Pancreas (tissue), 10 donors: ENCODE measurements at places on chromosomes 16 and 17.

GRCh38 chr17:8189711-8190477 is at the start of gene BORCS6:
BORCS6 (minus strand) TSS chr17:8190180; CDS start chr17:8190140, 40 bp downstream.
- peak; percentile 97 for DNase-seq

GRCh38 chr16:27311897-27312303 is 1.9 kb upstream of the IL4R start:
- DNase-seq: no peak

DNA sequence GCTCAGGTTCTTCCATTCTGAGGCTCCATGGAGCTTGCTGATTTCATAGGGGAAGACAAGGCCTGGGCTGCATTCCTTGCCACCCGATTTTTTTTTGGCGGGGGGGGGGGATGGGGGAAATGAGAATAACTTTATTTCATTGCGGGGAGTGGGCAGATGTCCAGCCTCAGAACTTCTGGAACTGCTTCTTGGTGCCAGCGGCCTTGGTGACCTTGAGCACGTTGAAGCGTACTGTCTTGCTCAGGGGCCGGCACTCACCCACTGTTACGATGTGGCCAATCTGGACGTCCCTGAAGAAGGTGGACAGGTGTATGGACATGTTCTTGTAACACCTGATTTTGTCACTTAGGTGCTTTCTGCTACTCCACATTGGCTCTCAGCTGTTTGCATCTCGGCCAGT is 8.3 kb upstream of the CENPT start:
- no peak for DNase-seq

GRCh38 chr17:80219013-80219762 is 945 bp downstream of the SGSH start:
- peak; percentile 76 for DNase-seq

GRCh38 chr16:6574146-6574545 is 758.5 kb upstream of the RBFOX1 start:
- DNase-seq: no peak

GRCh38 chr16:19840524-19841110 is 44.0 kb downstream of the GPRC5B start:
- no peak for DNase-seq

DNA sequence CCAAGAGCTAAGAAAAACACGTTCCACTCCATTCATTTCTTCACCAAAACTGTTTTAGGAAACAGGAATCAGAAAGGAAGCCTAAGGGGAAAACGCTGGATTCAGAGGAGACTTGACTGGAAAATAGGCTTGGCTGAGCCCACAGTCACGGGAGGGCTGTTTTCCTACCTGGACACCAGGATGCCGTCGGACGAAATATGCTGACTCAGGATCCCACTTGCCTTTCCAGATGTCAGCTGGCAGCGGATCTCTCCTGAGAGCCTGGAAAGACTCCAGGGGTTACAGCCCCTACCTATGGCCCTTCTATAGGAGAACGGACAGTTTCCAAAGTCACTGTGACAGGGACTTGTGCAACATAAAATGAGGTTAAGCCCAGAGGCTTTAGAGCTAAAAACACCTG is 245.1 kb downstream of the C16orf95 start:
- DNase-seq: no peak

GRCh38 chr17:13995856-13996271 is 73.4 kb upstream of the COX10 start:
- DNase-seq: no peak

DNA sequence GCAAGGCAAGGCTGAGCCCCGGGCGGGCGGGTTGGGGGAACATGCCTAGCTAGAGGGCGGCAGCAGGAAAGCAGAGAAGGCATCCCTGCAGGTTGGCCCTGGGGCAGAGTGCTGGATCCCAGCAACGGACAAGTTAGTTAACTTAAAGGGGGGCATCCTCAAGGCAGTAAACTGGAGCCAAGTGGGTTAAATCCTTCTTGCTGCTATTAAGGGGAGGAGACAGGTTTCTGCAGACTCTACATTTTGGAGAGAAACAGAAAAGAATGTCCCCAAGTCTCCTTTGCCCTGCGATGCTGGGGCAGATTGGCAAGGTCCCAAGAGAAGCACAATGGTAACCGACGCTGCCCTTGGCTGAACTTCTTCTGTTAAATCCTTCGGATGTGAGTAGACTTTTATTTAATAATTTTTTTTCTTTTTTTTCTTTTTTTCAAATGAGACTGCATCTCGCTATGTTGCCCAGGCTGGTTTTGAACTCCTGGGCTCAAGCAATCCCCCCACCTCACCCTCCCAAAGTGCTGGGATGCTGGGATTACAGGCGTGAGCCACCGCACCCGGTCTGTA is 14.0 kb downstream of the ATP5PD start:
- peak; percentile 36 for DNase-seq

DNA sequence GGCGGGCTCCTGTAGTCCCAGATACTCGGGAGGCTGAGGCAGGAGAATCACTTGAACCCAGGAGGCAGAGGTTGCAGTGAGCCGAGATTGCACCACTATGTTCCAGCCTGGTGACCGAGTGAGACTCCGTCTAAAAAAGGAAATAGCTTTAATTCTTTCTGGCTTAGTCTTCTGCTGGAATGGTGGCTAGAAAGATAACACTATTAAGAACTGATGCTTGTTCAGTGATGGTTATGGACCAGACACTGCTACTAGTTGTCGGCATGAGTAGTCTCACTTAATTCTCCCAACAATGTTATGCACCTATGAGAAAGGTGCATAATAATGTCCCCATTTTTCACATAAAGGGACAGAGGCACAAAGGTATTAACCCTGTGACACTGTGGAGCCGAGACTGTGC is 188.7 kb downstream of the HS3ST3A1 start:
- DNase-seq: no peak

- no peak for DNase-seq
Measured at GRCh38 chr17:13967416-13967815, 101.9 kb upstream of the COX10 start.

DNA sequence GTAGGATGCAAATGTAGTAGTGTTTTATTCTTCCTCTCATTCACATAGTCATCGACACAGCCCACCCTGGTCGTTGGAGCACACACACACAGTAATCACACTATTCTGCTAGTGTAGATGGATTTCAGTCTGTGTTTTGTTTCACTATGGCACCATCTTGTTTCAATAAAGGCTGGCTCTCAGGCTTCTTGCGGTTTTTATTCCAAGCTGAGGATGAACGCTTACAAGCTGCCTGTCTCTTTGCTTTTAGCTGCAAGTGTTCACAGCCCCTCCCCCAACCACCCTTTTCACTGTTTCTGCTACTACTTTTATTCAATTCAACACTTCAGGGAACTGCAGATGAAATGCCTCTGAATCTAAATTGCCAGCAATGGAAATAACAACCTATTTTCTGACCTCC is 140.9 kb upstream of the PMFBP1 start:
- no peak for DNase-seq

GRCh38 chr17:55202896-55203295 is 61.9 kb upstream of the HLF start:
- DNase-seq: no peak

- DNase-seq: no peak
Measured at GRCh38 chr16:65196420-65197075, 74.7 kb upstream of the CDH11 start.

DNA sequence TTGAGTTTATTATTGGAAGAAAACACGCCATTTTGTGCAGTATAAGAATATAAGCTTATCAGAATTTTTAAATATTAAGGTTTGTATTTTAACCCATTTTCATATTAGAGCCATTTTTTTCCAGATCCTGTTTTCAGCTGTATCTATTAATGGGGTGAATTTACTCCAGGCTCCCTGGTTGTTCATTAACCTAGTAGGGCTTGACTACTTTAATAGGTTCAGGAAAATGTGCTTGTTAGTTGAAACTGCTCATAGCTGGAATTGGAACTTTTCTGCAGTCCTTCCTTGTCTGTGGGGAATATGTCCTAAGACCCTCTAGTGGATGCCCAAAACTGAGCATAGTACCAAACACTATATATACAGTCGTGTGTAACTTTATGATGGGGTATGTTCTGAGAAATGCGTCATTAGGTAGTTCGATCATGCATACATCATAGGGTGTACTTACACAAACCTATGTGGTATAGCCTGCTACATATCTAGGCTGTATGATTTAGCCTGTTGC is 28.0 kb downstream of the NFAT5 start:
- no peak for DNase-seq

DNA sequence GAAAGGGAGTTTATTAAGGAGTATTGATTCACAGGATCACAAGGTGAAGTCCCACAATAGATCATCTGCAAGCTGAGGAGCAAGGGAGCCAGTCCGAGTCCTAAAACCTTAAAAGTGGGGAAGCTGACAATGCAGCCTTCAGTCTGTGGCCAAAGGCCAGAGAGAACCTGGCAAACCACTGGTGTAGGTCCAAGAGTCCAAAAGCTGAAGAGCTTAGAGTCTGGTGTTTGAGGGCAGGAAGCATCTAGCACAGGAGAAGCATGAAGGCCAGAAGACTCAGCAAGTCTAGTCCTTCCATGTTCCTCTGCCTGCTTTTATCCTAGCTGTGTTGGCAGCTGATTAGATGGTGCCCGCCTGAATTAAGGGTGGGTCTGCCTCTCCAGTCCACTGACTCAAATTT is 193.0 kb downstream of the KIF2B start:
- DNase-seq: no peak

DNA sequence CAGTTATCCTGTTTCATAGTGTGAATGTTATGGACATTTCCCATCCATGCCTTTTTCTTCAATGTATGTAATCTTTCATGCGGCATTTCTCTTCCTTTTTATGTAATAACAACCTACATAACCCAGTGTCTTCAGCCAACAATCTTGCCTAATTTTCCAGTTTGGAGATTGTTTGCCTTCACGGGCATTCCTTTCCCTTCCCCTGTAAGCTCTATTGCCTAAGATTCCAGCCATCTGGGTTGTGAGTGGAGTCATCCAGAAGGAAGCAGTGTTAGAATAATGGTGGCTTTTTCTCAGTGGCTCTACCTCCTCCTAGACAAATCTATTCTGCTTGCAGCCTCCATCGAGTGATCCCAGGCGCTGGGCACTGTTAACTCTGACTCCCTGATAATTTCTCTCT is 22.3 kb downstream of the SYCE1L start:
- no peak for DNase-seq

GRCh38 chr17:42980766-42981397 is 517 bp downstream of the RUNDC1 start:
- peak; percentile 75 for DNase-seq

- DNase-seq: no peak
Measured at GRCh38 chr16:5582529-5582928, 484.9 kb upstream of the EEF2KMT start.

- no peak for DNase-seq
Measured at GRCh38 chr16:4117250-4117578, 972 bp upstream of the ADCY9 start.

DNA sequence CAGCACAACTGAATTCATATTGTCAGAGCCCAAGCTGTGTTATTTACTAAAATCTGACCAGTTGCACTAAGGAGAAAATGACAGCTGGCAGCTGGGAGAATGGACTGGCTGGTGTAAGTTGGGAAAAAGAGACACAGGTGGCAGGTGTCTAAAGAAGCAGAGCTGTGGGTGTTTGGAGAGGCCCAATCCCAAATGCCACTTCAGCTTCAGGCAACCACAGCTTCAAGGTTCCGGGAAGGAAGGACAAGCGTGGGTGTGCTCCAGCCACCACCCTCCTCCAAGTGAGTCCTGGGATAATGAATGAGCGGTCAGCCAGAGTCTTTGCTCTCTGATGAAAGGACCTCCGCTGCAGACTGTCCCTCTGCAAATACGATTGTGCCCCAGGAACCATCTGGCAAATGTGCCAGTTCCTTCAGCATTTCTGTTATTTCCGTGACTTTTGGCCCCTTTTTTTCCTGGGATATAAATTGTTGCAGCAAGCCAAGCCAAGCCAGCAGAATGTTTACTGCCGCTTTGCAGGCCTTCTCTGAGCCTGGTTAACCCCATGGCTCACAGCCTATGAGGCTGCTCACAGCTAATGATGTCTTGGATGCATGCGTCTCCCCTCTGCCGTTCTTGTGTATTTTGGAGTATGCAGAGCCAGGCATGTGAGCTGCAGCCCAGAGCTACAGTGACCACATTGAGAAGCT is 9.5 kb upstream of the RHBDL3 start:
- DNase-seq: peak; percentile 23

DNA sequence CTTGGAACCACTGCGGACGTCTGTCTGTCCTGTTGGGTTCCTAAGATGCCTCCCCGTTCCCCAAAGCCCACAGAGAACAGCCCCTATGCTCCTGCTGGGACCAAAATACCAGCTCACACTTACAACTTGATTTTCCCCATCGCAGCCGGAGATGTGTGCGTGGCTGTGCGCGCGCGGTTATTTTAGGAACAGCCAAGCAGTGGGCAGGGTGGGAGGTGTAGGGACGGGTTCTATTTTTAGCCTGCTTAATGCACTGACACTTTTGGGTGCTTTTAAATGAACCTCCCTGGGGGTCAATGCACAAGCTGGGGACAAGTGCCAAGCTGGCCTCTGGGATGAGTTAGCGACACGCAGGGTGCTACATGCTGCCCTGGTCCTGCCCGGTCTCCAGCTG is 74.1 kb downstream of the KLHDC4 start:
- DNase-seq: no peak

DNA sequence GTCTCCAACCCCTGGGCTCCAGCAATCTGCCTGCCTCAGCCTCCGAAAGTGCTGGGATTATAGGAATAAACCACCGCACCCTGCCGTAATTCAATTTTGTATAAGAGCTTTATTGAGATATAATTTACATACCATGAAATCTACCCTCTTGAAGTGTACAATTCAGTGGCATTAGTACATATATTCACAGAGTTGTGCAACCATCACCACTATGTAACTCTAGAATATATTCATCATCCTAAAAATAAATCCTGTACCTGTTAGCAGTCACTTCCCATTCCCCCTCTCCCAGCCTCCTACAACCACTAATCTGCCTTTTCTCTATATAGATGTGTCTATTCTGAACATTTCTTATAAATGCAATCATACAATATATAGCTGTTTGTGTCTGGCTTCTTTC is 26.1 kb downstream of the TOM1L2 start:
- DNase-seq: no peak

DNA sequence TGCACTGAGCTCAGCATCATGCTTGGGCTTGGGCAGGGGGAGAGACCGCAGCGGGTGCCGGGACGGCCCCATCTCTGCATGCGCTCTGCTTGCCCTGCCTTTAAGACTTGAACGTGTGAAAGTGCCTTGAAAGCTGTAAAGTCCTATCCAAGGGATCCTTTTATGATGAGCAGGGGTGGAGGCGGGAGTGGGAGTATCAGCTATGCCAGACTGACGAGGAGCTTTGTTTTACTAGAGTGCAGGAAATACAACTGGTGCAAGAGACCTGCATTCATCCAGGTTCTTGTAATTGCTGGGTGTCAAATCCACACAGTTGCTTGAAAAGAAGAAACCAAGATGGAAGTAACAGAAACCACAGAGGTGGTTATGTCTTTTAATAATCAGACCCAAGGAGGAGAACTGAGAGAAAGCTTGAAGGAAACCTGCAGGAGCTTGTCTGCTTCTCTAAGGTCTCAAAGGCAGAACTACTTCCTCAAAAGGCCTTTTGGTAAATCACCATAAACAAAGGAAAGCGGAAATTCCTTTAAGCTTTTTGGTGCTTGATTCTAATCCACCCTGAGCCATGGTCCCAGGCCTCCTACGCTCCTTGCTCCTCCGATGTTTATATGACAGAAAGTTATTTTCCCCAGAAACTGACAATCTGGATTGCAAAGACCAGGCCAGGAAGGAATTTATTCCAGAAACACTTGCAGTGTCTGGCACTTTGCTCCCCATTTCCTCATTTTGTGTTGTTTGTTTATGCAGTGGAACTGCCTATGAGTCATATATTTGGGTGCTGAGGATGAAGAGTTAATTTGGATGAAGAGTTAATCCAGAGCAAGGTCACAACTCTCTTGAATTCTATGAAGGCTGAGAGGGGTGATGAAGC is 51.3 kb upstream of the FBXO47 start:
- DNase-seq: no peak

GRCh38 chr17:27544350-27545131 is 86.4 kb upstream of the LGALS9 start:
- no peak for DNase-seq

GRCh38 chr16:83851473-83851872 is 43.7 kb downstream of the HSBP1 start:
- no peak for DNase-seq
